ENCODE measurements at places on chromosomes 1 and 21.

GRCh38 chr1:228280106-228280901, 72.5 kb downstream of the OBSCN start:
- no peak for DNase-seq

DNA sequence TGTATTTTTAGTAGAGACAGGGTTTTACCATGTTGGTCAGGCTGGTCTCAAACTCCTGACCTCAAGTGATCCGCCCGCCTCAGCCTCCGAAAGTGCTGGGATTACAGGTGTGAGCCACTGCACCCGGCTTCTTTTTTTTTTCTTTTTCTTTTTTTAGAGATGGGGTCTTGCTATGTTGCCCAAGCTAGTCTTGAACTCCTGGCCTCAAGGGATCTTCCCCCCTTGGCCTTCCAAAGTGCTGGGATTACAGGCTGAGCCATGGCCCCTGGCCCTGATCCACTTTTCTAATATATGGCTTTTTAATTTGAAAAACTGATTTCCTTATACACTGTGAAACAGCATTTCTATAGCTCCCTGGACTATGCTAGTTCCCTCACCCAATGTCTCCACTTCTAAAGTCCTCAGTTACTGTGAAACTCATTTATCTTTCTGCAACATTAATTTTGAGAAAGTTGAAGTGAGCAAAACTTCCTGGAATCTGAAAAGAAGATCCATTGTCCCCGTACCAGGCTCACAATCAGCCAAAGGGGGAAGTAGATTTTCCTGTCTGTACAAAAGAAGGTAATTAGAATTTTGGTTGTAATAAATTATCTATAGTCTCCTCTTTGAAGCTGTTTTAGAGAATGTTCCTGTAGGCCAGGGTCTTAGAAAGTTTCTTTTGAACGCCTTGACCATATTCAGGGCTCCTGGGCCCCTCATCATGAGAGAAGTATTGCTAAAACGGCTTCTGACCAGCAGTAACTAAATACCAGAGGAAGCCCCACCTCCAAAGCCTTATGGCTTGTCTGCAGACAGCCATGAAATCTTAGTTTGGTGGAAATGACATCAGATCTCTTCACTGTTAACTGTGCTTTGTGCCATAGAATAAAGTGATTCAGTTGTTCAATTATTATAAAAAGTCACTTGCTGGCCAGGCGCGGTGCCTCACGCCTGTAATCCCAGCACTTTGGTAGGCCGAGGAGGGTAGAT, 34.9 kb downstream of the DEGS1 start:
- DNase-seq = no peak

DNA sequence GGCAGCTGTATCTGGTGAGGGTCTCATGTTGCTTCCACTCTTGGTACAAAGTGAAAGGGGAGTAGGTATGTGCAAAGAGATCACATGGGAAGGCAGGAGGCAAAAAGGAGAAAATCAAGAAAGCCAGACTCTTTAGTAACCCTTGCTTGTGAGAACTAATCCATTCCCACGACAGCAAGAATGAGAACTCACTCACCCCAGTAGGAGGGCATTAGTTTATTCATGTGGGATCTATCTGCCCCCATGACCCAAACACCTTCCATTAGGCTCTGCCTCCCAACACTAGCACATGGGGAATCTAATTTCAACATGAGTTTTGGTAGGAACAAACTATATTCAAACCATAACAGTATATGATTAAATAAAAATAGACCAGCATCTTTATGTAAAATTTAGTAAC, 57.6 kb downstream of the ZNHIT6 start:
- no peak for DNase-seq

- no peak for DNase-seq
These were observed 233.1 kb downstream of the PTPRU start for GRCh38 chr1:29469457-29469856.

DNA sequence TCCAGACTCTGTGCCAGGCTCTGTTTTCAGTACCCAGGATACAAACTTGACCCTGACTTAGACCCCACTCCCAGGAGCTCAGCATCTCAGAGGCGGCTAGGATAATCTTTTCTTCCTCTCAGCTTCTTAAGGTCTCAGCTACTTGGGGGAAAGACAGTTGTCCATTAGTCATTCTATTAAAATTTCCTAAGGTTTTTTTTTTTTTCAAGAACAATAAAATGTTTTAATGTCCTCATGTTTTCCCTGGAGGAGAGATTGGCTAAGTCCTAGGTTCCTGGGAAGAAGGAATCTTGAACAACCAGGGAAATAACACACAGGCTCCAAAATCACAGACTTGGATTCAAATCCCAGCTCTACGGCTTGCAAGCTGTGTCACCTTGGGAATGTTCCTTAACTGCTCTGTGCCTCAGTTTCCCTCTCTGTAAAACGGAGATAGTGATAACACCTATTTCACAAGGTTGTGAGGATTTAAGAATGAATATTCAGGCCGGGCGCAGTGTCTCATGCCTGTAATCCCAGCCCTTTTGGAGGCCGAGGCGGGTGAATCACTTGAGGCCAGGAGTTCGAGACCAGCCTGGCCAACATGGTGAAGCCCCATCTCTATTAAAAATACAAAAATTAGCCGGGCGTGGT, 33.0 kb downstream of the CDK18 start:
- DNase-seq = no peak

GRCh38 chr1:19436716-19437476, 48.4 kb downstream of the CAPZB start:
- peak; percentile 91 for DNase-seq

Data from tibial nerve (tissue), 4 donors.